HFFc6 (cell line): ENCODE measurements at places on chromosomes 3 and 15. TPM values are rescaled to one million over a fixed set of nuclear protein-coding genes. Genes with fewer than 3 reads are reported as not detected.

DNA sequence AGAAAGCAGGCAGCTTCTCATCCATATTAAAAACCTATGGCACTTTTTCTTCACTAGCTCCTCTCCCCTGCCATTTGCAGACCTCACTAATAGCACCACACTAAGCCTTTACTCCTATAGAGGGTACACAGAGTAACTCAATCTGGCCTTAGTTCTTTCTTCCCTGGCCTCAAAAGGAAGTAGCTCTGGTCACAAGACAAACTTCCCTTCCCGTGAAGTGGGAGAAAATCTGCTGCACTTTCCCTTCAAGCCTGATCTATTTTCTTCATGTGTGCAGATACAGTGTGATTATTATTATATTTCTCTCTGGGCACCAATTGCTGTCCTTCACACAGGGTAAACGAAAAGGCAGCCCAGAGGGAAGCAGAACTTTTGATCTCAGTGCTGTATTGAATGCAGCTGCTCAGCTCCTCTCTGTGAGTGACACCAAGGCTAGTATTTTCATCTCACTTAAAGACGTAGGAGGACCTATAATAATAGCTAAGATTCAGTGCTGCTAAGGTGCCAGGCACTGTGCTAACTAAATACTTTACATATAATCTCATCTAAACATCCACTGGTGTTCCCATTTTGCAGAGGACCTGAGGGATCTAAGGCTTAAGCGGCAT is 61.9 kb upstream of the RASGRP1 start:
- no peak overlapping the region for H3K27ac ChIP-seq
- no peaks in the 10 kb centered on the region for H3K36me3 ChIP-seq
- DNase-seq = no peak
- no peaks in the 10 kb centered on the region for H3K4me1 ChIP-seq

DNA sequence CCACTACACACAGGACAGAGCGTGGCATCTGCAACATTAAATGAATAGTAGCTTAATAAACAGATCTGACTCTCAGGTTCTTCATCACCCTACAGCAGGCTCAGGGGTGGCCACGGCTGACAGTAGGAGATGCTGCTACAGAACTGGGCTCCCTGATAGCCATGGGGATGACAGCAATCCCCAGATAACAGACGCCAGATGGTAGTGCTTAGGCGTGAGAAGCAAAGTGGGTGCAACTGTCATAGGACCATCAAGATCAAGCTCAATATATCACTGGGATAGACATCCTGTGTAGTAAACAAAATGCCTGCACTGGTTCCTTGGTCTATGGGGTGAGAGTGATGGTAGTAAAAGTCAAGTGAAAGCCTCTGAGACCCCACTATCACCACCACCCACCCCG is 2.6 kb upstream of the TPRA1 start:
- H3K36me3 ChIP-seq = no peaks in the 10 kb centered on the region
- H3K27ac ChIP-seq = no peak overlapping the region
- H3K4me1 ChIP-seq = peaks cover 28% of the 10 kb centered on the region
- no peak overlapping the region for H3K4me3 ChIP-seq
- DNase-seq = no peak
- peaks cover 3% of the 10 kb centered on the region for H3K27me3 ChIP-seq

GRCh38 chr3:172595664-172596393 is 72.6 kb upstream of the TNFSF10 start:
- no peaks in the 10 kb centered on the region for H3K4me1 ChIP-seq
- H3K27ac ChIP-seq = no peak overlapping the region
- DNase-seq = peak; percentile 15
- peak overlapping the region; percentile 58 for H3K4me3 ChIP-seq
- H3K36me3 ChIP-seq = no peaks in the 10 kb centered on the region
- peaks cover 3% of the 10 kb centered on the region; the same call in 1 of the 2 replicates for H3K27me3 ChIP-seq

DNA sequence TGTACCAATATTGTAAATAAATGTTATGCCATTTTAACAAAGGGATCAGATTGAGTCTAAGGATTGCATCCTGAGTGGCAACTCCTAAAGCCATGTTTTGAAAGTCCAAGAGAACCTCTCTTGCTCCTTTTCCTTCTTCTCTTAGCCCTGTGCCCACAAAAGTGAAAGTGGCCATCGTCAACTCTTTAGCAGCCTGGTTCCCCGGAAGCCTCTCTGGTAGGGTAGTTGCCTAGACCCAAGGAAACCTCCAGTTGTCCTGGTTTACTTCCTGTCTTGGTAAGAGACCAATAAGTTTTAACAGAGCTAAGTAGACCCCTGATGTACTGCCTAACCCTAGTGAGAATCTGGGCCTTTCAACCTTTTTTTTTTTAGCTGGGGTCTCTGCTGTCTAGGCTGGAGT is 10.2 kb upstream of the ITPKA start:
- H3K4me3 ChIP-seq = no peak overlapping the region
- H3K36me3 ChIP-seq = peaks cover 44% of the 10 kb centered on the region
- peaks cover 7% of the 10 kb centered on the region for H3K4me1 ChIP-seq
- peaks cover 7% of the 10 kb centered on the region; the same call in 1 of the 2 replicates for H3K27me3 ChIP-seq
- DNase-seq = no peak

GRCh38 chr3:163943664-163944063 is 1134.6 kb downstream of the SI start:
- no peaks in the 10 kb centered on the region for H3K27me3 ChIP-seq
- H3K4me3 ChIP-seq = no peak overlapping the region
- no peak for DNase-seq

DNA sequence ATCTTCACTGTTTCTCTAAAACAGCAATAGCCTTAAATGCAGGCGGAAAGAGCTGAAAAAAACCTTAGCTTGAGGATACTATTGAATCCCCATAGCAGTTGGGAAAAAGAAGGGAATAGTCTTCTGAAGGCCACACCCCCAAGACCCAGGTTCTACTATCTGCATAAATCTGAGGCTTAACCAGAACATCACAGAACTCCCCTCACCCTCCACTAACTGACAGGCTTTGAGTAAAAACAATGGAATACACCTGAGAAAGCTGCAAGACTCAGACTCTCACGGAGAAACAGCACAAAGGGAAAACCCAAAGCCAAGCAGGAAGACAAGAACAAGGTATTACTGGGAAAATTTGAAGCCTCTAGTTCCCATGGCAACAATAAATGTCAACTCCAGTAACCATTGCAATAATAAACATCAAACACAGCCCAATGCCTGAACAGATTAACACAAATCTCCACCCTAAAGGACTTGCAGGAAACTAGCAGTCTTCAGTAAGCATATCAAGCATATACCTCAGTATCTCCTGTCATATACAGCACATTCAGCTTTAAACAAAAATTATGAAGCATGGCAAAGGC is 56.4 kb downstream of the TMCC1 start:
- peaks cover 12% of the 10 kb centered on the region for H3K36me3 ChIP-seq
- H3K27ac ChIP-seq = peak overlapping the region; percentile 30; the same call in 1 of the 2 replicates
- H3K4me1 ChIP-seq = peaks cover 28% of the 10 kb centered on the region

GRCh38 chr3:55534876-55535275 is 47.8 kb upstream of the WNT5A start:
- DNase-seq = no peak
- H3K4me3 ChIP-seq = no peak overlapping the region
- peaks cover 10% of the 10 kb centered on the region; the same call in 1 of the 2 replicates for H3K4me1 ChIP-seq

DNA sequence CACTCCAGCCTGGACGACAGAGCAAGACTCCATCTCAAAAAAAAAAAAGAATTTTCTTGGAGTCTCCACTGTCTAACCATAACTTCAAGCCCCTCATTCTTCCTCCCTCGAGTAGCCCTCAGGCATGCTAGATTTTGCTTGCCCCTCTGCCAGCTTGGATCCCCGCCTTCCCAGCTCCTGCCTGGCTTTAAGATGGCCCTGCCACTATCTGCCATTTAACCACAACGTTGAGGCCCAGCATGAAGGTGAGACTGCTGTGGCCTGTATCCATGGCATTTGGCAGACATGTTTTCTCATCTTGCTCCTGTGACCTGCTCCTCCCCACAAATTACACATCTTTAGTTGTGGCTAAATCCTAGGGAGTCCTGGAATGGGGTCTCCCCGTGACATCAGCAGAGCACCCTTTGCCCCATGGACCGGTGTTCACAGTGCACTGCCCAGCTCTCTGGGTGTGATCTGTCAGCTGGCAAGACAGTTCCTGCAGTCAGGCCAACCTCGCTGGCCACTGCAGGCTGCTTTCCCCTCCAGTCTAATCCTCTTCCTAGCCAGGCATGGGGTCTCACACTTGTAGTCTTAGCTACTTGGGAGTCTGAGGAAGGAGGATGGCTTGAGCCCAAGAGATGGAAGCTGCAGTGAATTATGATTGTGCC is 10.4 kb downstream of the VPS18 start:
- no peaks in the 10 kb centered on the region; the same call in 1 of the 2 replicates for H3K27me3 ChIP-seq
- peaks cover 22% of the 10 kb centered on the region; the same call in 1 of the 2 replicates for H3K36me3 ChIP-seq
- no peak overlapping the region for H3K4me3 ChIP-seq
- DNase-seq = no peak

- no peak for DNase-seq
- H3K4me1 ChIP-seq = no peaks in the 10 kb centered on the region
- H3K27ac ChIP-seq = no peak overlapping the region
- no peaks in the 10 kb centered on the region for H3K36me3 ChIP-seq
- no peaks in the 10 kb centered on the region for H3K27me3 ChIP-seq
- no peak overlapping the region for H3K4me3 ChIP-seq
These were observed 262.3 kb downstream of the EPHA6 start for GRCh38 chr3:97076673-97077072.

- H3K36me3 ChIP-seq = peaks cover 31% of the 10 kb centered on the region
- DNase-seq = no peak
- H3K27me3 ChIP-seq = no peaks in the 10 kb centered on the region
- H3K4me1 ChIP-seq = peaks cover 25% of the 10 kb centered on the region
- H3K27ac ChIP-seq = no peak overlapping the region
These were observed 90.0 kb downstream of the ARIH1 start for GRCh38 chr15:72564091-72564490.

DNA sequence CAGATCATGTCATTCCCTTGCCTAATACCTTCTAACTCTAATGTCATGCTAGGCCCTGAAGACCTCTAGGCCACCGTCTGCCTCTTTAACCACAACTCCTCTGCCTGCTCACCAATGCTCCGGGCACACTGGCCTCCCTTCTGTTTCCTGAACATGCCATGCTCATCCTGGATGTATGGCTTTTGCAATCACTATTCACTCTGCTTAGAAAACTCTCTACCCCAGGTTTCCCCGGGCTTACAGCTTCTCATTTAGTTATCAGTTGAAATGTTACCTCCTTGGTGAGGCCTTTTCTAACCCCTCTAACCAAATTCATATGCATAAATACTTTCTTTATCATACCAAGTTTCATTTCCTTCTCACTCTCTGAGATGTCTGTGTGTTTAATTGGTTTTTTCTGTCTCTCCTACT is 727.8 kb upstream of the CFAP20DC start:
- DNase-seq = no peak
- no peak overlapping the region for H3K4me3 ChIP-seq
- H3K36me3 ChIP-seq = no peaks in the 10 kb centered on the region
- no peak overlapping the region for H3K27ac ChIP-seq
- H3K27me3 ChIP-seq = peaks cover 4% of the 10 kb centered on the region; the same call in 1 of the 2 replicates
- H3K4me1 ChIP-seq = peaks cover 18% of the 10 kb centered on the region

DNA sequence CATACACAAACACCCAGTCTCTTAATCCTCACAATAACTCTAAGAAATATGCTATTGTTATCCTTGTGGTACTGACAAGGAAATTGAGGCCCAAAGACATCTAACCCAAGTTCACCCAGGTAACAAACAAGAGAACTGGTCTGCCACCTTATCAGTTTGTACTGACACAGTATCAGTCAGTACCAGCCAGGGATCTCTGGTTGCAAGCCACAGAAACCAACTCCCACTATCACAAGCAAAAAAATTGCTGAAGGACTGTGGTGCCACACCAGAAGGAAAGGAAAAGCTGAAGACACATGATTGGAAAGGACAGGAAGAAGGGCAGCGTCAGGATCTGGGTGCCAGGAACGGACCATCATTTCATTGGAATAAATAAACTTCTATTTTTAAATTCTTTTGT is 63.8 kb upstream of the GLCE start:
- peaks cover 26% of the 10 kb centered on the region for H3K27me3 ChIP-seq
- no peak overlapping the region for H3K27ac ChIP-seq
- H3K4me1 ChIP-seq = peaks cover 18% of the 10 kb centered on the region
- H3K4me3 ChIP-seq = no peak overlapping the region
- H3K36me3 ChIP-seq = no peaks in the 10 kb centered on the region
- DNase-seq = no peak

- no peak overlapping the region for H3K27ac ChIP-seq
- no peaks in the 10 kb centered on the region; the same call in 1 of the 2 replicates for H3K27me3 ChIP-seq
These were observed 134.3 kb downstream of the TIGIT start for GRCh38 chr3:114428044-114428595.

GRCh38 chr3:53180305-53181023 is 19.5 kb downstream of the PRKCD start:
- DNase-seq = no peak
- no peak overlapping the region for H3K4me3 ChIP-seq
- peaks cover 11% of the 10 kb centered on the region for H3K4me1 ChIP-seq
- 0 out of 2 replicates have a peak, but pooled peaks cover 1% of the 10 kb centered on the region for H3K27me3 ChIP-seq

DNA sequence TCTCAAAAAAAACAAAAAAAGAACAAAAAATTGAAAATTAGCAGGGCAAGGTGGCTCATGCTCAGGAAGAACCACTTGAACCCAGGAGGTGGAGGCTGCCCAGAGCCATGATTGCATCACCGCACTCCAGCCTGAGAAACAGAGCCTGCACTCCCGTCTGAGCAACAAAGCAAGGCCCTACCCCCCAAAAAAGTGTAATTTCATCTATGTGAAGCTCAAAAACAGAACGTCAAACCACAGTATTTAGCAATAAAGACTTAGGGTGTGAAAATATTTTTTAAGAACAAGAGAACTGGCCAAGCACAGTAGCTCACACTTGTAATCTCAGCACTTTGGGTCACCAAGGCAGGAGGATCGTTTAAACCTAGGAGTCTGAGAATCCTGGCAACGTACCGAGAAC is 38.2 kb downstream of the STAG1 start:
- H3K4me1 ChIP-seq = no peaks in the 10 kb centered on the region
- H3K27me3 ChIP-seq = no peaks in the 10 kb centered on the region; the same call in 1 of the 2 replicates
- no peak overlapping the region for H3K4me3 ChIP-seq

Gene CCDC80
- 336 to 384 TPM (median 377 TPM) in 3 replicates for total RNA-seq

Gene SLC22A14
- total RNA-seq = 0.13 TPM in 1 of 3 replicates, not detected in the others

Gene SNX22
- 0.16 TPM in 1 of 3 replicates, not detected in the others for total RNA-seq

Gene SENP8
- 3.0 to 3.9 TPM (median 3.5 TPM) in 3 replicates for total RNA-seq

Gene EFHB
- 0.27 to 1.2 TPM (median 0.96 TPM) in 3 replicates for total RNA-seq

Gene IQCH
- total RNA-seq = 1.1 to 1.9 TPM (median 1.8 TPM) in 3 replicates

Gene SOX14
- not detected in 3 replicates for total RNA-seq

Gene SLC12A6
- total RNA-seq = 7.4 to 9.3 TPM (median 7.4 TPM) in 3 replicates

Gene RAB11A
- 212 to 219 TPM (median 216 TPM) in 3 replicates for total RNA-seq

Gene ZBTB47
- 26.3 and 36.9 TPM in 2 replicates for total RNA-seq

Gene SFMBT1
- total RNA-seq = 3.2 to 3.8 TPM (median 3.7 TPM) in 3 replicates

Gene BCL2A1
- total RNA-seq = not detected in 3 replicates

Gene SKOR1
- 0.06 to 0.13 TPM in 2 of 3 replicates, not detected in the other for total RNA-seq

Gene KLHL18
- total RNA-seq = 27.1 to 34.5 TPM (median 27.2 TPM) in 3 replicates

Gene CHSY1
- total RNA-seq = 24.5 to 41.2 TPM (median 29.5 TPM) in 3 replicates

Gene LRRN1
- not detected in 3 replicates for total RNA-seq

Gene TRPC1
- total RNA-seq = 7.9 and 11.1 TPM in 2 replicates

Gene POPDC2
- 0.46 and 0.68 TPM in 2 replicates for total RNA-seq
